ENCODE measurements at places on chromosomes 12 and 14.

DNA sequence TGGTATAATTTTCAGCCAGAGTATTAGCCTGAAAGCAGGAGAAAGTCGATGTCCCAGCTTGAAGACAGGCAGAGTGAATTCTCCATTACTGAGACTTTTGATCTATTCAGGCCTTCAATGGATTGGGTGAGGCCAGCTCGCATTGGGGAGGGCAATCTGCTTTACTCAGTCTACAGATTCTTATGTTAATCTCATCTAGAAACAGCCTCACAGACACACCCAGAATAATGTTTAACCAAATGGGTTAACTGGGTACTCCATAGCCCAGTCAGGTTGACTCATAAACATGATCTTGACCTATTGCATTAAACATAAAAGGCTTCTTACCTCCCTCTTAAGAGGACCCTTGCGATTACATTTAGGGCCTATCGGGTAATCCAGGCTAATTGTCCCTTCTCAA is 118.0 kb downstream of the KTN1 start:
- no peak for DNase-seq

- no peak for DNase-seq
Measured at GRCh38 chr12:57989838-57990237, 48.5 kb downstream of the ATP23 start.

DNA sequence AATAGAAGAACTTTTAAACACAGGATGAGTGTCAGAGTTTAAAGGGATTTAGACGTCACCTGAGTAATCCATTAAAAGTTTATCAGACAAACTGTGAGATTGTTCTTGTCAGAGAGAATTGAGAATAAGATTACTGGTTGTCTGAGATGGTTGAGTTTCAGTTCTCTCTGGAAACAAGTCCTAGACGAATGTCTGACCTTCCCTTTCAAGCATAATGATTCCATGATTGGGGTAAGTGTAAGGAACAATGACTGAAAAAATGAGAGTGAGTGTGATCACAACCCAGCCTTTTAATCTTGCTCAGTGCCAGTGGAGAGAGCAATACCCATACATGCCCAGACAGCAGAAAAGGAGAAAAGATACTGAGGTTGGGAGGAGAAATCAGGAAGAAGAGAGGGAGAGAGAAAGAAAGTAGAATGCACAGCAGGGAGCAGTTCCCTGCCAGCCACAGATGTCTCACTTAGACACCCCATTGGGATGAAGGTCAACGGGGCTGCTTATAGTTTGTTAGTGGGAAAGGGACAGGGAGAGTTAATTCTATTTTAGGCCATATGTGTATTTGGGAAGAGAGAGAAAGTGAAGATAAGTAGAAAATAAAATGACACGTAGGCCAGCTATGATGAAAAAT is 4.3 kb downstream of the GRIP1 start:
- no peak for DNase-seq

- DNase-seq, result no peak
Measured at GRCh38 chr12:83945871-83946270, 966.7 kb downstream of the SLC6A15 start.

Measured in activated gamma-delta T cell treated with Interleukin-2 at 50 U/mL for 16 hours (primary cell).